ENCODE measurements at places on chromosomes 5 and 9.

- no peak for DNase-seq
These were observed 32.8 kb upstream of the CCNG1 start for GRCh38 chr5:163404364-163405173.

GRCh38 chr9:71830929-71831328 lies 62.6 kb upstream of the CEMIP2 start:
- DNase-seq: no peak

DNA sequence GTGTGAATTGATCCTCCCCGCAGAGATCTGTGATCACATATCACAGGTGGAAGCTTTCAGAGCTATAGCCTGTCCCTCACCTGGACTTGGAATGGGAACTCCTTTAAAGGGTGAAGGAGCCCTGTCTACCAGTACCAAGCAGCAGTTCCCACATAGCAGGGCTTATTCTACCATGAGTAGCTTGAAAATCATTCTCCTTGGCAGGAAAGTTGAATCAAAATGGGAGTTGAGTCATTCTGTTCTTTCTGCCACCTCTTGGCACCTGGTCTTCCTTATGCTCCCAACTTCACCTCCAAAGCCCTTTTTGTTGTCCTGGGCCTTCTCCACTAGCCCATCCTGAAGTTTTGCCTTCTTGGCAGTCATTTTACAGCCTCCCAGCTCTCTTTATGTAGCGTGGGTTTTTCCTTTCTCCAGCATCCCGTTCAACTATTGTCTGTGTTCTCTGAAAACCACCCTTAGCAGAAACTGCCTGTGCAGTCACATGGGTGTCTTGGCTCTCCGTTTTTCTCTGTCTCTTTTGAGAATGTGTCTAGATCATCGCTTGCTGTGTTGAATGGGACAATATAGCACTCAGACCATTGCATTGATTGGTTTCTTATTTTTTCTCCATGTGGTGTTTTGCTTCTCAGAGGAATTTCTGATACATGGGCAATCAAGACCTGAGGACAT lies 222.2 kb downstream of the AOPEP start:
- DNase-seq: no peak

GRCh38 chr5:3931976-3932375 lies 336.3 kb downstream of the IRX1 start:
- no peak for DNase-seq

DNA sequence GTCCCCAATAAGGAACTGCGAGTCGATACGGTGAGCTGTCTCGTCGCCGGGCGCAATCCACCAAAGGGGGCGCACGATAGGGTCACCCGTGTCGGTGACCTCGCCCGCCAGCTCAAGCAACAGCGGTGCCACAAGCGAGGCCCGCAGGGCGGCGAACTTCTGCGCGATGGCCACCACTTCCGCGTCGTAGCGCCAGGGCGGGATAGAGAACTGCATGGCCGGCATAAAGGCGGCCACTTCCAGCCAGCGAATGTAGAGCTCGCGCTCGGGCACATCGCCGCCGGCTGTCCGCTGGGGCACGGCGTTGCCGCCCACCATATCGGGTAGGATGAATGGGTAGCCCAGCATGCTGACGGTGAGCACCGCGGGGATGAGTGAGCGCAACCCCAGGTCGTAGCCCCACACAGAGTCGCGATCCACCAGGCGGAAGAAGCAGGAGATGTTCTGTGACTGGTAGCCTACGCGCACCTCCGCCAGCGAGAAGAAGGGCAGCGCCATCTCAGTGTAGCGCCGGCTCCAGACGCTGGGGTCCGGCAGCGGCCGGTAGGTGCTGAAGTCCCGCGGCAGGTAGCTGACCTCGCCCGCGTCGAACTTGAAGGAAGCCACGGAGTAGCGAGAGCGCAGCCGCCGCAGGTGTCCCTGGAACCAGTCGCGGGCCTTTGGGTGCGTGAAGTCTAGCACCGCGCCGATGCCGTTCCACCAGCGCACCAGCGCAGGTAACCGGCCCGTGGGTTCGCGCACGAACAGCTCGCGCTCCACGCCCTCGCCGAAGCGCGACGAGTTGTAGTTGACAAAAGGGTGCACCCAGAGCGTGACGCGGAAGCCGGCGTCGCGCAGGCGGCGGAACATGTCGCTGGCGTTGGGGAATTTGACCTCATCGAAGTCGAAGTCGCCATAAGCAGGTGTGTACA lies 5.5 kb downstream of the MYORG start:
- DNase-seq: peak; percentile 14
